ENCODE measurements at places on chromosomes 13 and 19.
A peak's percentile ranks its signal among the peaks of the same experiment; 100 is the strongest.

- no peak for DNase-seq
These were observed 6.4 kb downstream of the EPN1 start for GRCh38 chr19:55681131-55682092.

GRCh38 chr19:53037101-53038097 is 7.1 kb upstream of the ERVV-2 start:
- DNase-seq = no peak

DNA sequence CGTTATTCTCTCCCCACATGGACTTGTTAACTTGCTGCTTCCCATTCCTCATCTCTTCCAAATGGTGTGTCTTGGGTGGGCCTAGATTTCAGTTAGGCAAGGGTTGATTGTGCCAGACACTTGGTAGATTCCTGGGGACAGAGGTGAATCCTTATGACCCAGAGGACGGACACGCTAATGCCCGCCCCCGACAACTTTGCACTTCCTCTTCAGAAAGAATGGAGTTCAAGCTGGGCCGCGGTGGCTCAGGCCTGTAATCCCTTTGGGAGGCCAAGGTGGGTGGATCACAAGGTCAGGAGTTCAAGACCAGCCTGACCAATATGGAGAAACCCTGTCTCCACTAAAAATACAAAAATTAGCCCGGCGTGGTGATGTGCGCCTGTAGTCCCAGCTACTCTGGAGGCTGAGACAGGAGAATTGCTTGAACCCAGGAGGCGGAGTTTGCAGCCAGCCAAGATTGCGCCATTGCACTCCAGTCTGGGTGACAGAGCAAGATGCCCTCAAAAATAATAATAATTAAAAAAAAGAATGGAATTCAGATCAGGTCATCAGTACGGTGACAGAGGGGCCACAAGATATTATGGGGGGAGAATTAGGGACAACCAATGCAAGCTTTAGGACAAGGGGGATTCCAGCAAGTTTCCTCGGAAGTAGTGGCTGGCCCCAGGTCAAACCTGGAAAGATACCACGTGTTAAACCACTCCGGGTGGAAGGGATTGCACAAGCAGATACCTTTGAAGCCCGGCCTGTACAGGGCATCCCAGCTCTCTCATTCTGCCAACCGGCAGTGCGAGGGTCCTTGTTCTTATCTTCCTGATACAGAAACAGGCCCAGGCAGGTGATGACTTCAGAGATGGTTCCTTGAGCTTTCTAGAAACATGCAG is 2.7 kb downstream of the MYO9B start:
- DNase-seq = no peak

DNA sequence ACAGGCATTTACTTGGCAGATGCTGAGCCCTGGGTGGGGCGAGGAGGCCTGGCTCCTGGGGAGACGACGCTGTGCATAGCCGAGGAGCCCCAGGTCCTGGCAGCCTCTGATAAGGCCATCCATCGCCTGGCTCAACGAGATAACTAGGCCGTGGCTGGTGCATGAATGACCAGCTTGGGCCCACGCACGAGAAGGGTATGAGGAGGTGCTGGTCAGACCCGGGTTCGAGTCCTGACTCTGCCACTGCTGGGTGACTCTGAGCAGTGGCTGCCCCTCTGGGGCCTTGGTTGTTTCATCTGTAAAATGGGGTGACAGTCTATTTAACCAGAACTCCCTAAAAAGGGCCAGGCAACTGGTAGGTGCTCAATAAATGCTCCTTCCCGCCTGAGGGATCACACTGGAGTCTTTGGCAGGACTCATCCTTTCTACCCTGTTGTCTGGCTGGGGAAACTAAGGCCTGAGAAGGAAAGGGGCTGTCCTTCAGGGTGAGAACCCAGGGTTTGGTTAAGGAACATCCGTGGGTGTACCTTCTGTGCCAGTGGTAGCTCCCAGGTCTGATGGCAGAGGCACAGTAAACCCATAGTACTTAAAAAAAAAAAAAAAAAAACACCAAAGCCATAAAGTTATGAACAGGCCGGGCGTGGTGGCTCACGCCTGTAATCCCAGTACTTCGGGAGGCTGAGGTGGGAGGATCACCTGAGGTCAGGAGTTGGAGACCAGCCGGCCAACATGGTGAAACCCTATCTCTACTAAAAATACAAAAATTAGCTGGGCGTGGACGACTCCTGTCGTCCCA is 8.1 kb upstream of the ARRDC2 start:
- DNase-seq = no peak

DNA sequence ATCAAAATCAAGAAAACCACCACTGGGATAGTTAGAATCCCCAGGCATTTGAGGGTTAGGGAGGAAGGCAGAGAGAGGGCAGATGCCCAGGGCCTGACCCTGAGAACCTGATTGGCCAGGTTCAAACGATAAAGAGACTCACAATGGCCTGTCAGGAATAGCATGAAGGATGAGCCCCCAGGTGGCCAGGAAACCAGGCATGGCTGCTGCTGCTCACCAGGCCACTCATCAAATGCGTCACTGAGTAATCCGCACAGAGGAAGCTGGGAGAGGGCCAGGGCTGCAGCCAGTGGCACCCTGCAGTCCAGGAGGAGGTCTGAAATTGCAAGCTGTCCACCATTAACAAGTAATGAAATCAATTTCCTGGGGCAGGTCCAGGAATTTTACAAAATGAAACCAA is 111.3 kb downstream of the KATNAL1 start:
- peak; percentile 74 for DNase-seq

- no peak for DNase-seq
These were observed 25.0 kb upstream of the SMAD9 start for GRCh38 chr13:36945078-36945477.

GRCh38 chr13:62278271-62278670 is 862.6 kb upstream of the PCDH20 start:
- DNase-seq = no peak

DNA sequence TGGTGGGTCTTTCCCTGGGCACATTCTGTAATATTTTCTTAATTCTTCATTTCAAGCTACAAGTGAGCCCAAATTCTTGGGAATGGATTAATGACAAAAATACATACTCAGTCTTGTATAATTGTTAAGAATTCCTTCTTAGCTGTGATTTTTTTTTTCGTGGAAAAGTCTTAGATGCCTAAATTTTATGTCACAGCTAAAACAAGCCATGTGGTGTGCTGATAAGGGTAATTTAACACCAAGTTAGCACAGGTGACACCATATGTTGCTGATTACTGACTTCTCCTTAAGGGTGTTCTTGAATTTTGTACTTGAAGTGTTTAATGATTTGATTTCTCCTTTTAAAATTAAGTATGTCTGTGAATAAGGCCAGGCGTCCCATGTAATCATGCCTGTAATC is 29.3 kb downstream of the WDFY2 start:
- DNase-seq = no peak

- DNase-seq = no peak
These were observed 747.4 kb downstream of the UQCRFS1 start for GRCh38 chr19:28465371-28466086.

DNA sequence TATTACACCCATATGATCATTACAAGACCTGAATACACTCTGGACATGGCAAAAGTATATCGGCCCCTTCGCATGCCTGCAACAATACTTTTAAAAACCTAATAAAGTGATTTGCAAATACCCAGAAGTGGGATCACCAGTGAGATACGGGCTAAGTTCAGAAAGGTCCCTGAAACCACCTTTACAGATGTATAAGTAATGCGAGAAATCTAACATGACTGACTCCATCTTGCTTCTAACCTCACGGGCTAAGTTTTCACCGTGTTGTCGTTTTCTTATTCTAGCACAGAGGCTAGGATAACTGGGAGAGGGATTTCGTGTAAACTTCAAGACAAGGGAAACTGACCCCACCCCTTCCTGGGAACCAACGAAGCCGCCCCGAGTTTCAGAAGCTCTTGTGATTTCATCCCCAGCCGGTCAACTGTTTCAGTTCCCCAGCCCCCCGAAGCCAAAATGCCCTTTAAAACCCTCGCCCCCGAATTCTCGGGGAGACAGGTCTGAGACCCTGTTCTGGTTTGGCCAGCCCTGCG is 703 bp downstream of the NEK3 start:
- peak; percentile 3 for DNase-seq

GRCh38 chr19:23787106-23787505 is 28.4 kb upstream of the ZNF681 start:
- no peak for DNase-seq

DNA sequence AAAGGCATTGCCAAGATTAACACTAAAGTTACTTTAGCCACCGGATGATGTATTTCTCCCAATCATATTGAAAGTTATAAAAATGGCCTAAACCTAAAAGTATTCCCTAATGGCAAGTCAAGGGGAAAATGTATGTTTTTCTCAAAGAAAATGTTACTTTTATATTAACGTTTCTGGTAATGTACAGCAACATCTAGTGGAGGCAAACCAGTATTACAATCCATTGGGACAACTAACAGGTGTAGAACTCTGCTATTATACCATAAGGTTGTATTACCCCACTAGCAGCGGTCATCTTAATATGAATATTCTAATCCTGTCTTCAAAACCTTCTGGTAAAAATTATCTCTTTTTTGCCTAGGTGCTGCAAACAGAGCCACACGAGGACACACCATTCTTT is 69.2 kb downstream of the ZNF100 start:
- DNase-seq = no peak

DNA sequence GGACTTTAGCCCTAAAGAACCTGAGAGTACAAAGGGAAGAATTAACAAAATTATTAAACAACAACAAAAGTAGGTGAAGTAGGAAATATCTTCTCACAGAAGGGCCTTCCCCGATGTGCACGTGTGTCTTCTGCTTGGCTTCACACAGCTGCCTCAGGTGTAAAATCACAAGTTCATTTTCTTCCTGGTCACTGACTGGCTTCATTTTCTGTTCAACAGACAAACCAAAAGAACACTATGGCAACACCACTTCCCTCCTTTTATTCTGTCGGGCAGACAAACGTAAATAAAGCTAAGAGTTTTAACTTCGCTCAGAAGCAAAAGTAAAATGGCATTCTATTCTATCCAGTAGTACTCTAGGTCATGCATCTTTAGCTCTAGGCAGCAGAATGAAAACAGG is 140.9 kb downstream of the TBC1D4 start:
- DNase-seq = no peak

- DNase-seq = no peak
These were observed 129.1 kb downstream of the FOXO1 start for GRCh38 chr13:40537146-40537895.

GRCh38 chr13:73677048-73677601 is 457.1 kb downstream of the KLF12 start:
- DNase-seq = no peak

GRCh38 chr13:50936679-50937078 is 27.1 kb downstream of the RNASEH2B start:
- DNase-seq = no peak

GRCh38 chr13:23020246-23020843 is 160.4 kb upstream of the SGCG start:
- DNase-seq = peak; percentile 33

DNA sequence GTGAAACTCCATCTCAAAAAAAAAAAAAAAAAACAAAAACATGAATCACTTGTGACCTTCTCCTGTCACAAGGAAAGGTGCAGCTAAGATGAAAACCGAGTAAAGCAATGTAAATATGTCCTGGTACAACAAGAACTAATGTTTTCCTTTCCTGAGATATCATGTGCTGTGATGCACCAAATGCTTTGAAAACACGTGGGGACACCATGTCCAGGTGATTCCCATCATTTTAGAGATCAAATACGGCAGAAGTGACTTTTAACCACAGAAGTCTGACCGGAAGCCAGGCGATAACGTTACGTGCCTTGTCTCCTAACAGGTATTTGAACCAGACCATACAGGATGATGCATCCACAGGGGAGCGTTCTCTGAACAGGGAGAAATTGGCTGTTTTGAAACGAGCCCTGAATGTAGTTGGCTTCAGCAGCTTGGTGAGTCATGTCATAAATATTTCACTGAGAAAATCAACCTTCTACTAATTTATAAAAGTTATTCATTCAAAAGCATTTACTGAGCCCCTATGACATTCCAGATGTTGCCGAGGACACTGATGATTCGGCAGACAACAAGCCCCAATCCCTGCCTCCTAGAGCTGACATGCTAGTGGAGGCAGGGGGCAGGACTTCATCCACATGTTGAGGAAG is 328.1 kb downstream of the MYO16 start:
- peak; percentile 75 for DNase-seq

GRCh38 chr13:45781553-45782326 is 69.8 kb downstream of the SIAH3 start:
- DNase-seq = peak; percentile 3

- peak; percentile 49 for DNase-seq
These were observed 29.4 kb downstream of the SPC24 start for GRCh38 chr19:11125994-11126685.

DNA sequence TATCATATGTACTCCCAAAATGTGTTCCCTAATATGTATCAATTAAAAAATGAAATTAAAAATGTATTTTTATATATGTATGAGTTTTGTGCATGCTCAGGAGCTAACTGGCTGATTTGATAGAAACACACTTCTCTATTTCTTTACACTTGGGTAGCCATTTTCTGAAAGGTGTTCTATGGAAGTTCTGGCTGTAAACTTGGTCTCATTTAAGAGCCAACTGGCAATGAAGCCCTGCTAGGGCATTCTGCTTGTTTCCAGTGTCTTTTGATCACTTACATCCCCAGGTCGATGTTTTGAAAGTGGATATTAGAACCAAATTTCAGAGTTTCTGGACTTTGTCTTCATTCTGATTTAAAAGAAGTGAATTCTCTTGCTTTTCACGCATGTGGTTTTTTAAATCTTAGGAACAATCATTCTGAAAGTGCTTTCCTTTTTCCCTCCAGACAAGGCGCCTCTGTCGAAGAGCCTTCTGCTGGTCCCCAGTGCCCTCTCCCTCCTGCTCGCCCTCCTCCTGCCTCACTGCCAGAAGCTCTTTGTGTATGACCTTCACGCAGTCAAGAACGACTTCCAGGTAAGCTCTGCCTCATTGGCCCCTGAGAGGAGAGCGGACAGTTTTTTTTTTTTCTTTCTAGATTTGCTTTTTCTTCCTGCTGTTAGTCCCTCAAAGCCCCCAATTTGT is 20.1 kb downstream of the GPR18 start:
- no peak for DNase-seq

GRCh38 chr13:45240143-45240542 is 39.3 kb upstream of the KCTD4 start:
- no peak for DNase-seq

- DNase-seq = no peak
These were observed 72.6 kb downstream of the CDK8 start for GRCh38 chr13:26326562-26326961.

- DNase-seq = no peak
These were observed 25.4 kb upstream of the NPAS1 start for GRCh38 chr19:46994141-46994686.

- no peak for DNase-seq
These were observed 120.5 kb upstream of the SPACA7 start for GRCh38 chr13:112255550-112256120.

All from astrocyte of the cerebellum (primary cell).